ENCODE measurements at places on chromosomes 7 and 10.
A peak's percentile ranks its signal among the peaks of the same experiment; 100 is the strongest.

GRCh38 chr10:48231699-48232315, 42.7 kb downstream of the FRMPD2 start:
- DNase-seq, result no peak

DNA sequence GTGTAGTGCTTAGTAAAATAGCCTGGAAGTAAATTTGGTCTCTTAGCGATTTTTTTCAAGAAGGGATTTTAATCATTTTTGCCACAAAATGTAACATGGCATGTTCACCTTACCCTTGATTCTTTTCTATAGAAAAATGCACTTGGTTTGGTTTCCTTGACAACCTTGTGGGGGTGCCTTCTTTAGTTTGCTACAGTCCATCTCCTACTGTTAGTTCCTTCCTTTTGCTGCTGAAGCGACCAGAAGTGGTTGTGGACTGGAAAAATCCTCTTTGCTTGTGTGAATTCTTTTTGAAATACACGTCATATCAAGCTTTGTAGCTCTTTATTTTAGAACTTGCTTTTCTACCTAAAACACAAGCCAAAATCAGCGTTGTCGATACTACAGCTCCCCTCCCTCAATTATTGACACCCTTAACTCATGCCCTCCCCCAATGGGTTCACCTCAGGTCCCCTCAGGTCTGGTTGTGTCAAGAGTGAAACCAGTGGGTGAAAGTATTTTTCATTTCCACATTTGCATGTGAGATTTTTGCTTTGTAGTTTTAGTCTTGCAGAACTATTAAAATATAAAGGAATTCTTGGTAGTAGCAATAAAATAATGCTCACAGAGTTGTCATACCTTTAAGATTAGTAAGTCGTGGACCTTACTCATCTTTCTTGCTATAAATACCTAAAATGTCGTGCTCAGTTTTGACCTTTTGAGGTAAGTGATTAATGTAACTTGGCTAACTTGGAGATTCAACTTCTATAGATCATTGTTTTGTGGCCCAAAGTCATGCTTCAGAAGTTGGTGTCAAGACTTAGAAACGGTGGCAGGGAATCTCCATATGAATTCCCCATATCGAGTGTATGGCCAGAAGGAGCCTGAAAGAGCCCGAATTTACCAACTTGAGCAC, 1.5 kb downstream of the ACTR3B start:
- DNase-seq, result no peak

DNA sequence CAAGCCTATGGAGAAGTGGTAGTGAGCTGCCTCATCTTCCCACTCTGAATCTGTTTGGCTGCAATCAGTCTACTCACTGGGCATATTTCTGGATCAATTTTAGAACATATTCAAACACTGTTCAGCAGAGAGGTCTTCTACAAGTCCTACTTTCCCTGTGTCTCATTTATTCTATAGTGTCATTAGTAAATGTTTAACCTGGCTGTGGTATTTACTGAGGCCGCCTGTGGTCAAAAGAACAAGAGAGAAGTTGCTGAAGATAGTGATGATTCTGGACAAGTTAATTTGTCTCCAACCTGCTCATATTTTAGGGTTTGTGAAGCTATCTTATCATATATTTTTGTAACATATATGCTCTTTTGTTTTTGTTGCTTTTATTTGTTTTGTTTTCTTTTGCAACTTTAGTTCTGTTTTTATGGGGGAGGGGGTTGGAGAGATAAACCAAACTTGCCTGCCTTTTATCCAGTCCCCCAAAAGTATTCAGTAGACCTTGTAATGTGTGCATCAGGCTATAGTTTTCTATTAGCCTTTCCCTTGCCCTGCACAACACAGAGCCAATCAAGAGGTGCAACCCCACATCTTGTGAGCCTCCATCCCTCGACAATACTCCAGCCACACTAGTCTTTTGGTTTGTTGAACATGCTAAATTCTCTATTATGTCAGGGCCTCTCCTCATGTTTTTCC, 362.8 kb upstream of the MBL2 start:
- DNase-seq, result no peak

- DNase-seq, result no peak
Measured at GRCh38 chr7:18995811-18996426, 121.5 kb downstream of the TWIST1 start.

DNA sequence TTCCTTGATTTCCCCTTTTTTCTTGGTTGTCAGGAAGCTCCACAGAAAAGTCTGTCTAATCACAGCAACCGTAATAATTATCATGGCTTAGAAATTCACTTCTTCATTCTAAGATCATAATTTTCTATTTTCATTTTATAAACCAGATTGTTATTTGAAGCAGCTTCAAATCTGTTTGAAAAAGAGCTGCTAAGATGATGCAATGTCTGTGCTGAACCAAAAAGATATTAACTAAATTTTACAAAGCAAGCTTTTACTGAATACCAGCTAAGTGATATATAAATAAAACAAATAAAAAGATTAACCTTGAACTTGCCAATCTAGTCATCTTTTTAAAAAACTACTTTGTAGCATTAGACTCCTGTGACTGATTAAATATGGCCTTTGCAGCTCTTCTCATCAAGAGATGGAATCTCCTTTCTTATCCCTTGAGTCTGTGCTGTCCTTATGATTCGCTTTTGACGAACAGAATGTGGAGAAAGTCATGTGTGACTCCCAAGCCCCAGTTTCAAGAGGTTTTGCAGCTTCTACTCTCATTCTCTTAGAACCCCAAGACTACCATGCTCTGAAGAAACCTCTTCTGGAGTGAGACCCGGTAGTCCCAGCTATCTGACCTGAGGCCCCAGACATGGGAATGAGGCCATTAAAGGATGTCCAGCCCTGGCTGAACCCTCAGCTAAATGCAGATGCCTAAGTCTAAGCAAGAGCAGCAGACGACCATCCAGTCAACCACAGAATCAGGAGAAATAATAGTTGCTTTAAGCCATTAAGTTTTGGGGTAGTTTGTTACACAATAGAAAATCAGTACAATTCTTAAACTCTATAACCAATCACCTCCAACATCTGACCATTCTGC, 14.4 kb downstream of the NAMPT start:
- no peak for DNase-seq

- DNase-seq, result no peak
Measured at GRCh38 chr7:30681331-30681797, 892 bp downstream of the CRHR2 start.

- DNase-seq, result no peak
Measured at GRCh38 chr7:115635376-115635775, 395.2 kb downstream of the TFEC start.

- DNase-seq, result no peak
Measured at GRCh38 chr10:9733766-9734165, 1283.9 kb upstream of the CELF2 start.

- no peak for DNase-seq
Measured at GRCh38 chr10:43689618-43689954, 40.9 kb upstream of the ZNF32 start.

GRCh38 chr7:45482451-45482850, 91.7 kb upstream of the ADCY1 start:
- no peak for DNase-seq

- no peak for DNase-seq
Measured at GRCh38 chr10:132898391-132899053, 43.8 kb downstream of the CFAP46 start.

DNA sequence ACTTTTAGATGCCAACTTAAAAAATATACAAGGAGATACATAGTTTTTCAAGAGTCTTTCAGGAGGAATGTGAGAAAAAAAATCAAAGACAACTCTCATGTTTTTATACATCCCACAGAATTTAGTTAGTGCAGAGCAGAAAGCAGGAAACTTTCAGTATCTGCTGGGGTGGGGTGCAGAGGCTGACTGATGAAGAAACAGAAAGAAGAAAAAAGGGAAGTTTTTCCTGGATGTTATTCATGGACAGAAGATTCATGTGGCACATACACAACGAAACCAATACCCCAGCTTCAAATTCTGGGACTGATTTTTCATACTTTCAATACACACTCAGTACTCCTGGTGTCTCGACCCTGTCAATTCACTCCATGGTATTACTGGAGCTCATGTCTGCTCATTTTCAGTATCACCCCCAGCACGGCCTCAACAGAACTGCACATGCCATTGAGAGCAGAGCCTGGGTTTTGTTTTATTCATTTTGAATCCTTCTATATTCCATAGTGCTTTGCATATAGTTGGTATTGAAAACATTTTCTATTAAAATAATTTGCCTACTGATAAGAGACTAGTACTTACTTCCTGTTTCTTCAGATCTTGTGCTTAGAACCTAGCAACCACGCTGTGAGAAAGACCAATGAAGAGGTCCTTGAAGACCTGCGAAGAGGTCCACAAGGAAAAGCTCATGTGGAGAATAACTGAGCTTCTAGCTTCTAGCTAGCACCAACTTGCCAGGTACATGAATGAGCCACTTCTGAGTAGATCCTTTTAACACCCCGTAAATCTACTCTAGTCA, 49.0 kb downstream of the NDUFB2 start:
- DNase-seq, result no peak

DNA sequence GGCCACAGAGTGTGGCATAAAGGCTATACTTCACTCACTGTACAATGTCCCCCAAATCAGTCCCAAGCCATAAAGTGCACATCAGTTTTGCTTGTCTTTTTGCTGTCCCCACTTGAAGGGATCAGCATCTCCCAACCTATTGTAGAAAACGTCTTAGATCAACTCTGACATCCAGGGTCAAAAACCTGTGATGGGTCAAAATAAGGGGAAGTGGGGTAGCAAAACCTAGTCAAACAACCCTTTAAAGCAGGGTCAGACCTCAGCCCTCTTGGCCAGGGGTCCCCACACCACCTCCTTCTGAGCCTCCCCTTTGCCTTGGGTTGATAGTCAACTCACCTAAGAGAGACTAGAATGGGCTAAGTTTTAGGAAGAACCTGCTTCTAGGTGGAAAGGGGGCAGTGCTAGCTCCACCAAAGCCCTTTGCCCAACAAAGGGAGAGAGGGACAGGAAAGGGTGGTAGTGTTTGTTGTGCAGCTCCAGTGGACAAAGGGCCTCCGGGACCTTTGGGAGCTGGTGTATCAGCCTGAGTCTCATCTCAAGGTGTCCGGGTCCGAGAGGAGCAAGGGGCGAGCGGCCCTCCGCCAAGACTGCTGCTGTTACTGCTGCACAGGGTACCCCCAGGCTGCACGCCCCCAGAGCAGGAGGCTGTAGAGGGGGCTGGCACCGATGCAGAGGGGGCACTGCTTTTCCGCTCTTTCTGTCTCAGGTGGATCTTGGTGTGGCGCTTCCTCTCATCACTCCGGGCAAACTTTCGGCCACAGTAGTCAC, 3.3 kb downstream of the EGR2 start:
- DNase-seq, result no peak

GRCh38 chr10:92760609-92761008, 70.9 kb downstream of the HHEX start:
- no peak for DNase-seq

DNA sequence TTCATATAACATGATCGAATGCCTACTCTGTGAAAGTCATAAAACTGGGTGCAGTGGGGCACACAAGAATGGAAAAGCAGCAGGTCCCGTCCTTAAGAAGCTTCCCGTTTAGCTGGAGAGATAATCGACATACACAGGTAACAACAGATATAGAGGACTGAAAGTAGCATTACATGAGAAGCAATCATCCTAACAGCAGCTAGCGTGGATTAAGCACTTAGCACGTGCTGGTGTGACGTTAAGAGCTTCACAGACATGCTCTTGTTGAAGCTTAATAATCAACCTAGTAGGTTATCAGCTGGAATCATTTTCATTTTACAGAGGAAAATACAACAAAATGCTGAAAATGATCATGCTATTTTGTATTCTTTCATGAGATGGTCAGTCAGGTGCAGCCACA, 184.8 kb downstream of the GPAM start:
- DNase-seq, result no peak

- no peak for DNase-seq
Measured at GRCh38 chr10:132122097-132122861, 56.5 kb downstream of the JAKMIP3 start.

GRCh38 chr7:66921918-66922486, 977 bp downstream of the TMEM248 start:
- no peak for DNase-seq

DNA sequence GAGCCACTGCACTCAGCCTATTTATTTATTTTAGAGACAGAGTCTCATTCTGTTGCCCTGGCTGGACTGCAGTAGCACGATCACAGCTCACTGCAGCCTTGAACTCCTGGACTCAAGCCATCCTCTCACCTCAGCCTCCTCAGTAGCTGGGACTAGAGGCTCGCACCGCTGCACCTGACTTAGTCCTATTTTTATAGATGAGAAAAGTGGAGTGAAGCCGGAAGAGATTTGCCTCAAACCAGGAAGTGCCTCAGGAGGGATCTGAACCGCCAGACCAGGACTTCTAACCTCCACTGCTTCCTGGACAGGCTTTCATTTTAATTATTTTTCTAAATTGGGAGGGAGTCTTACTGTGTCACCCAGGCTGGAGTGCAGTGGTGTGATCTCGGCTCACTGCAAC, 17.5 kb upstream of the CLIP2 start:
- no peak for DNase-seq

DNA sequence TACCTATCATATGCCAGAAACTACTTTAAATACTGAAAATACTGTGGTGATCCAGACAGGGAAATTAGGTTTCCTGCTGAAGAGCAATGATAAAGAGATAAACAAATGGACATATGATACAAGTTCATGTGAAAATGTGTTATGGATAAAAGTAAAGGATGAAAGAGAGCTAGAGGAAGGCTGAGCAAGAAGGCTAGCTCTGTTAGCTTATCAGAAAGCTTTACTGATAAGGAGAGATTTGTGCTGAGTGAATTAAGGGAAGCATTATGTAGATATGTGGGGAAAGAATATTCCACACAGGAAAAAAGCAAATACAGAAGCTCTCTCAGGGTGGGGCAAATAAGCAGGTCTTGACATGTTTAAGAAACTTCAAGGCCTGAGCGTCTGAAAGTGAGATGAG, 308.4 kb downstream of the HDAC9 start:
- DNase-seq, result no peak

GRCh38 chr7:55020466-55020871, 1.7 kb downstream of the EGFR start:
- peak; percentile 20 for DNase-seq

DNA sequence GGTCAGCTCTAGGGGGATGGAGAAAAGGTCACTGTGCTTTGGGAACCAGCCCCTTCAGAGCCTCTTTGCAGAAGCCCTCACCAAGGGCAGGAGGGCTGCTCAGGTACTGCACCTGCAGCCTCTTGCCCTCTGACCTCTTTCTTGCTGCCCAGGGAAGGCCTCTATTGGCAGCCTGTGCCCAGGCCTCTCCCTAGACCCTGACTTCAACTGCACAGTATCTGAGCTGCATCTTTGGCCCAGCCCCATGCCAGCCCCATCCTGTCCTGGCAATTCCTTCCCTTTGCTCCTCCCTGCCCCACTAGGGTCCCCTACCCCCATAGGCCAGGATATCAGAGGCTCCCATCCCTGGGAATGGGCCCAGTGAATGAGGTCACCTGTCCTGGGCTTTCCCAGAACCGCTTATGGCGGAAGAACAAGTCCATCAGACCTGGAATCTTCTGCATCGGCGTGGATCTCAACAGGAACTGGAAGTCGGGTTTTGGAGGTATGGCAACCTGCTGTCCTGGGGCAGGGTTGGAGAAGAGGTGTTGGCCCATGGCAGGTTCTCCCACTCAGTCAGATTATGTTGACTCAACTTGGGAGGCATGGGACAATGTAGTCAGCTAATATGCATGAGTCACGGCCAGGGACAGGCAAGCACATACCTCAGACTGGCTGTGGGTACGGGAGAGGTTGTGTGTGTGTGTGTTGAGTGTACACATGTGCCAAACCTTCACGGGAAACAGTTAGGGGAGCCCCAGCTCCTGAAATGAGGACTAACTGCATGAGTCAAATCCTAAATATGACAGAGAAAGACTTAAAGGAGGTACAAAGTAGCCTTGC, 17.1 kb upstream of the CPA1 start:
- DNase-seq, result peak; percentile 72
